Activated T-helper 2 cell treated with anti-CD3 and anti-CD28 coated beads, Interferon-gamma antibody, Interleukin-2, Interleukin-4, amounts not matched to agents 10 μg/mL and 5 μg/mL and 100 μg/mL, durations not matched to agents 14 hours and 24 hours and 36 hours (primary cell): ENCODE measurements at places on chromosomes 2 and 18. TPM values are rescaled to one million over a fixed set of nuclear protein-coding genes. Genes with fewer than 3 reads are reported as not detected.
A peak's percentile ranks its signal among the peaks of the same experiment; 100 is the strongest.

Gene CHMP1B
- 27.3 and 28.3 TPM in 2 replicates for total RNA-seq

Gene SERPINB3
- total RNA-seq = not detected in 2 replicates

Gene RIF1
- 67.1 and 72.1 TPM in 2 replicates for total RNA-seq

GRCh38 chr2:12271589-12271984, 445.1 kb upstream of the TRIB2 start:
- no peak for DNase-seq
- peaks cover 18% of the 10 kb centered on the region for H3K27me3 ChIP-seq
- H3K4me3 ChIP-seq = no peak overlapping the region
- H3K27ac ChIP-seq = peak overlapping the region; percentile 4

- peaks cover 15% of the 10 kb centered on the region for H3K4me1 ChIP-seq
- H3K27ac ChIP-seq = no peak overlapping the region
- no peaks in the 10 kb centered on the region for H3K27me3 ChIP-seq
- H3K4me3 ChIP-seq = no peak overlapping the region
- no peaks in the 10 kb centered on the region for H3K36me3 ChIP-seq
These were observed 109.6 kb upstream of the ALKAL2 start for GRCh38 chr2:397521-397920.
